ENCODE measurements at places on chromosomes 3 and 15.
A peak's percentile ranks its signal among the peaks of the same experiment; 100 is the strongest.

GRCh38 chr3:55002416-55002930 lies 74.6 kb upstream of the LRTM1 start:
- no peak for DNase-seq

GRCh38 chr3:174620138-174620537 lies 239.0 kb upstream of the NAALADL2 start:
- DNase-seq, result peak; percentile 19

DNA sequence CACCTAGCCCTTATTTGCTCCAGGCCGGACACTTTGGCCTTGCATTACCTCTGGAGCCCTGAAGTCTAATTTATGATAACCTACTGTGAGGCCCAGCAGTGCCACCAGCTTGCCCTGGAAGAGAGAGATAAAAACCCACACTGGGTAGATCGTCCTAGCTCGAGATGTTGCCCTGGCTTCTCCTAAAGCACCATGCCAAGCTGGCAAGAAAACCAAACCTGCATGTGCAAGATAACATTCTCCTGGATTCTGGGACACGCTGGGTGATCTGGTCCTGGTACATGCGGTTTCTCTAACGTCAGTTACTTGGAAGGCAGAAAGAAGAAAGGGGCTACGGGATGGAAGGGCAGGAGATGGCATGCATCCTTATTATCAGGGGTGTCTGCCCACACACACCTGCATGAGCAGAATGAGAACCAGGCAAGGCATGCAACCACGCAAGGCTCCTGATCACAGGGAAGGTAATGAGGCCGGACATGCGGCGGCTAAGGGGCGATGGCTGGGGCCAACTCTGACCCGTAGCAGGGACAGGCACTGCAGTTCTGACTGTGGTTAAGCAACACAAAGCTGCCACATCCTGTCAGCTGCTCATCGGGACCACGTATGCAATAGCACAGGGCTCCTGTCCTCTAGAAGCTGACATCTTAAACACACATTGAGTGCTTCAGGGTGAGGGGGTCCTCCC lies 73.0 kb downstream of the OXNAD1 start:
- peak; percentile 61 for DNase-seq

- DNase-seq, result no peak
Measured at GRCh38 chr15:90870354-90871138, 2.2 kb downstream of the FURIN start.

DNA sequence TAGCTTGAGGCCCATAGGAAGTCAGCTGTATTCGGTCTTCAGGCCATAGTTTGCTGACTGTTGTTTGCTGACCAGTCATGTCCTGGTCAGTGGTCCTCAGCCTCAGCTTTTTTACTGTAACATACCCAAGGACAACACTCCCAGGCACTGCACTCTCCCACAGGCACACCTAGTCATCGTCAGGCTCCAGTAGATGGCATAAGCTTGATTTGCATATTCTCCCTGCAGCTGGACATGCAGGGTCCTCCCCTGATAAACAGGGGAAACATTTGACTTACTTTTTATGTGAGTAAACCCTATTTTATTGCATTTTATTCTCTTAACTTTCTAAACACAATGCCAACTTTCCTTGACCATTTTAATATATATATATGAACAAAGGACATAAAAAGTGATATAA lies 22.9 kb downstream of the ARHGEF3 start:
- DNase-seq, result no peak

GRCh38 chr3:151058740-151059139 lies 26.7 kb upstream of the MED12L start:
- no peak for DNase-seq

- DNase-seq, result no peak
Measured at GRCh38 chr15:53126144-53126543, 336.0 kb upstream of the ONECUT1 start.

GRCh38 chr3:177062052-177062732 lies 135.1 kb downstream of the TBL1XR1 start:
- DNase-seq, result no peak

GRCh38 chr3:183688874-183689273 lies 8.7 kb upstream of the YEATS2 start:
- DNase-seq, result peak; percentile 27

DNA sequence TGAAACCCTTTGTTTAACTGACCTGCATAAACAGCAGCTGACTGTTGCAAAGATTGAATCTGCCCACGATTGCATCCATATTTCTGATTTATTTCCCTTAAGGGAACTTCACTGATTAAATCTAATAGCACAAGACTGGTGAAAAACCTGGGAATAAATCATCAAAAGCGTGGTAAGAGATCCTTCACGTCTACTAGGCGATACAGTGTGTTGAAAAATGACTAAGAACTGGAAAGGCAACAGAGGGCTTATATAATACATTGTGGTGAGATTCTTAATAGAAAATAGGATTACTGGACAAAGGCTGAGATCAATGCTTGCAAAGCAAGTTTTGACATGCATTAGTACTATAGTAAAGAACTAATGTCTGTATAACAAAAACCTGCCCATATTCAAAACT lies 49.0 kb downstream of the POLQ start:
- no peak for DNase-seq

DNA sequence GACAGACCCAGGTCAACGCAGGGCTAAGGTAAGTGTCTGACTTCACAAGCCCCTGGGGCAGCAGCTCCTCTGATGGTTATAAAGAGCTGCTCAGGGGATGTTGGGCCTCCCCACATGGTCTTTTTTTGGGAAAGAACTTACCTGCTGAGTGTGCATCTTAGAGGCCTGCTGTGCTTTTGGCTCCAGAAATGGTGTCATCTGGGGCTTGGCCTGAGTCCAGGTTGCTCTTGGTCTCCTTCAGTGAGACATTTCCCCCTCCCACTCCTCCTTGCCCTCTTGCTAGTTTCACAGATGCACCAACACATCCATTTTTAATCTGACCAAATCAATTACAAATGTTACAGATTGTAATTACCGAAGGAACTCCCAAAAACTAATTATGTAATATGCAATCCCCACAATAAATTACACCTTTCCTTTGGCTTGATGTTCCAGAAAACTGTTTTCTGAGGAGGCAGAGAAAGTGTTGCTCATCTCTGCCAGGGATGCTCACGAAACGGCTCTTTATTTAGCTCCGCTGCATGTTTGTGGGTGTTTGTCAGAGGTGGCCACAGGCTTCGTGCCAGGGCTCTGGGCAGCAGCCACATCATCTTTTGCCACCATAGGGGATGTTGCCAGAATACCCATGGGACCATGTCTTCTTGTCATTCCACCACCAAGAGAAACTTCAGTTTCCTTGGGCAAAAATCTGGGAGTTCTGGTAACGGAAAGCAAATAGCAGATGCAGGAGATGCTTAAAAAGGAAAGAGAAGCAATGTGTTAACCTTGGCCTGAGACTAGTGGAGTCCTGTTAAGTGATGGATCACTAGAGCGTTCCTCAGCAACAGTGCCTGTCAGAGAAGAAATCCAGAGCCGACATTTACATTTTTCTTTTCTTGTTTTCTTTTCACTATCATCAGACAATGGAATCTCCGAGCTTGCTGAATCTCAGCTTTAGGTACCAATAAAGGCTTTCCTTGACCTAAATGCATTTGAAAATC lies 799.9 kb downstream of the AGBL1 start:
- peak; percentile 3 for DNase-seq
